ENCODE measurements at places on chromosomes 13 and 19.
A peak's percentile ranks its signal among the peaks of the same experiment; 100 is the strongest.

- H3K27ac ChIP-seq: peak overlapping the region; percentile 29
- DNase-seq: peak; percentile 56
- no peaks in the 10 kb centered on the region for H3K36me3 ChIP-seq
- H3K4me1 ChIP-seq: no peaks in the 10 kb centered on the region
- no peak overlapping the region for H3K4me3 ChIP-seq
- no peaks in the 10 kb centered on the region for H3K27me3 ChIP-seq
Observed at GRCh38 chr13:44243198-44243857, 130.3 kb upstream of the SERP2 start.

DNA sequence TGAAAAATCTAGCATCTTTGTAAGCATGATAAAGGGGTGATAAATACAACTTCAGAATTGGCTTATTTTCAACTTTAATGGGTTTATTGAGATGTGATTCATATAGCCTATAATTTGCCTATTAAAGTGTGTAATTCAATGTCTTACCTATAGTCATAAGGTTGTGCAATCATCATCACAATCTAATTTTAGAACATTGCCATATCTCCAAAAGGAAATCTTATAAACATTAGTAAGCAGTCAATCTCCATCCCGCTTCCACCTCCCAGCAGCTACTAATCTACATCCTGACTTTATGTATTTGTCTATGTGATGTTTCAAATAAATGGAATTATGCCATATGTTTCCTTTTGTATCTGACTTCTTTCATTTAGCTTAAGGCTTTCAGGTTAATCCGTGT is 145.2 kb upstream of the KLHL1 start:
- DNase-seq: no peak
- no peak overlapping the region for H3K27ac ChIP-seq
- H3K4me3 ChIP-seq: no peak overlapping the region
- no peaks in the 10 kb centered on the region for H3K4me1 ChIP-seq
- no peaks in the 10 kb centered on the region for H3K36me3 ChIP-seq
- H3K27me3 ChIP-seq: no peaks in the 10 kb centered on the region

DNA sequence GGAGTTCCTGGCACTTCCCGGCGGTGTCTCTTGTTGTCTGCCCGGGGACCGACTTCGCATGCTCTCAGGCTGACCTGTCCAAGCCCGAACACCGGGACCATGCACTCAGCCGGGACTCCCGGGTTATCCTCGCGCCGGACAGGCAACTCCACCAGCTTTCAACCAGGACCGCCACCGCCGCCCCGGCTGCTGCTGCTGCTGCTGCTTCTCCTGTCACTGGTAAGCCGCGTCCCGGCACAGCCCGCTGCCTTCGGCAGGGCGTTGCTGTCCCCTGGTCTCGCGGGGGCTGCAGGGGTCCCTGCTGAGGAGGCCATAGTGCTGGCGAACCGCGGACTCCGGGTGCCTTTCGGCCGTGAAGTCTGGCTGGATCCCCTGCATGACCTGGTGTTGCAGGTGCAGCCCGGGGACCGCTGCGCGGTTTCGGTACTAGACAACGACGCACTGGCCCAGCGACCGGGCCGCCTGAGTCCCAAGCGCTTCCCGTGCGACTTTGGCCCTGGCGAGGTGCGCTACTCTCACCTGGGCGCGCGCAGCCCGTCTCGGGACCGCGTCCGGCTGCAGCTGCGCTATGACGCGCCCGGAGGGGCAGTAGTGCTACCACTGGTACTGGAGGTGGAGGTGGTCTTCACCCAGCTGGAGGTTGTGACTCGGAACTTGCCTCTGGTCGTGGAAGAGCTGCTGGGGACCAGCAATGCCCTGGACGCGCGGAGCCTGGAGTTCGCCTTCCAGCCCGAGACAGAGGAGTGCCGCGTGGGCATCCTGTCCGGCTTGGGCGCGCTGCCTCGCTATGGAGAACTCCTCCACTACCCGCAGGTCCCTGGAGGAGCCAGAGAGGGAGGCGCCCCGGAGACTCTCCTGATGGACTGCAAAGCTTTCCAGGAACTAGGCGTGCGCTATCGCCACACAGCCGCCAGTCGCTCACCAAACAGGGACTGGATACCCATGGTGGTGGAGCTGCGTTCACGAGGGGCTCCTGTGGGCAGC is 661 bp downstream of the FREM2 start:
- H3K36me3 ChIP-seq: no peaks in the 10 kb centered on the region
- peak overlapping the region; percentile 27 for H3K4me3 ChIP-seq
- no peak for DNase-seq
- H3K4me1 ChIP-seq: peaks cover 19% of the 10 kb centered on the region
- H3K27me3 ChIP-seq: no peaks in the 10 kb centered on the region
- H3K27ac ChIP-seq: no peak overlapping the region

DNA sequence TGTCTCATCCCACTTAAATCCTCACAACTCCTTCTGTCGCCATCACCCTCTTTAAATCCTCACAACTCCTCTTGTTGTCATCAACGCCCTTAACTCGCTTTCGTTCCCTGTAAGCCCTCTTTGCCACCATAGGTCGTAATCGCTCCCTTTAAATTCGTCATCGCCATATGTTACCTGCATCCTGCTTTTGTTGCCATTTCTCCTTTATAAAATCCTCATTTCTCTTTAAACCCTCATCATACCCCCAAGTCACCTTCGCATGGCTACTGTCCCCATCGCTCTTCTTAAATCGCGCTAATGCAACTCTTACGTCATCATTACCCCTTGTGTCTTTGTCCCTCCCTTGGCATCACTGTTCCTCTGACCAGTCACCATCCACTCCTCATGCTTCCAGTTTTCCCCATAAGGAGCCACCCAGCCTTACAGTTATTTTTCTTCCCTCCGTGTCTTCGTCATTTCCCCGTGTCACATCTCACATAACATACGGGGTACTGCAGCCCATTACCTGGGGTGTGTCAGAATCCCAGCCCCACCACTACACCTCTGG is 539 bp downstream of the PLD3 start:
- no peaks in the 10 kb centered on the region for H3K36me3 ChIP-seq
- peak overlapping the region; percentile 87 for H3K27ac ChIP-seq
- H3K4me1 ChIP-seq: peaks cover 20% of the 10 kb centered on the region
- H3K27me3 ChIP-seq: no peaks in the 10 kb centered on the region

DNA sequence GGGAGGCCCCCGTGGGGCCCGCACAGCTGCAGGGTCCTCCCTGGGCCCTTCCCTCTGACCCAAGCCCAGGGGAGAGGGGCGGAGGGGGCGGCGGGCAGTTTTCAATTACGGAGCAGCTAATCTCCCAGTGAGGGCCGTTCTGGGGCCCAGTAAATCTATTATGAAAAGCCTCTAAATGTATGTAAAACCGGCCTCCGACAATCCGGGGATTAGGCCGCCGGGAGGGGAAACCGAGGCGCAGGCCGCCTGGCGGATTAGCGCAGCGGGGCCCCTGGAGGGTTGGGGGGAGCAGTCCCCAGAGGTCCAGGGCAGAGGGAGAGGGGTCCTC is 25.1 kb downstream of the EFNA2 start:
- no peak overlapping the region for H3K4me3 ChIP-seq
- no peak overlapping the region for H3K27ac ChIP-seq
- no peak for DNase-seq
- no peaks in the 10 kb centered on the region for H3K36me3 ChIP-seq

DNA sequence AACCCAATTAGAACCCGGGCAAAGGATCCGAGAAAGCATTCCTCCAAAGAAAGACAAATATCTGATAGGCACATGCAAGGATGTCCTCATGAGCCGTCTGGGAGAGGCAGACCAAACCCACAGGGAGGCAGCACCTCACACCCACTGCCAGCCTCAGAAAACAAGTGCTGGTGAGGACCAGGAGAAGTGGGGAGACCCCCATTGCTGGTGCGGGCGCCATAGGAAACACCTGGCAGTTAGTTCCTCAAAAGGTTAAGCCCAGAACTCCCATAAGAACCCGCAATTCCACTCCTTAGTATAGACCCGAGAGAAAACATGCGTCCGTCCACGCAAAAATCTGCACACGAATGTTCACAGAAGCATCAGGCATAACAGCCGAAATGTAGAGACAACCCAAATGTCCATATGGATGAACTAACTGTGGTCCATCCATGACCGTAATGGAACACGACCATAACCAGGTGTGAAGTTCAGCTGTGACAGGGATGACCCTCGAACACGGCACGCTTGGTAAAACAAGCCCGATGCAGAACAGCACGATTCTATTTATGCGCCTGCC is 7.9 kb downstream of the ZNF787 start:
- no peak for DNase-seq
- H3K27me3 ChIP-seq: no peaks in the 10 kb centered on the region
- H3K36me3 ChIP-seq: no peaks in the 10 kb centered on the region
- peaks cover 95% of the 10 kb centered on the region for H3K4me1 ChIP-seq

DNA sequence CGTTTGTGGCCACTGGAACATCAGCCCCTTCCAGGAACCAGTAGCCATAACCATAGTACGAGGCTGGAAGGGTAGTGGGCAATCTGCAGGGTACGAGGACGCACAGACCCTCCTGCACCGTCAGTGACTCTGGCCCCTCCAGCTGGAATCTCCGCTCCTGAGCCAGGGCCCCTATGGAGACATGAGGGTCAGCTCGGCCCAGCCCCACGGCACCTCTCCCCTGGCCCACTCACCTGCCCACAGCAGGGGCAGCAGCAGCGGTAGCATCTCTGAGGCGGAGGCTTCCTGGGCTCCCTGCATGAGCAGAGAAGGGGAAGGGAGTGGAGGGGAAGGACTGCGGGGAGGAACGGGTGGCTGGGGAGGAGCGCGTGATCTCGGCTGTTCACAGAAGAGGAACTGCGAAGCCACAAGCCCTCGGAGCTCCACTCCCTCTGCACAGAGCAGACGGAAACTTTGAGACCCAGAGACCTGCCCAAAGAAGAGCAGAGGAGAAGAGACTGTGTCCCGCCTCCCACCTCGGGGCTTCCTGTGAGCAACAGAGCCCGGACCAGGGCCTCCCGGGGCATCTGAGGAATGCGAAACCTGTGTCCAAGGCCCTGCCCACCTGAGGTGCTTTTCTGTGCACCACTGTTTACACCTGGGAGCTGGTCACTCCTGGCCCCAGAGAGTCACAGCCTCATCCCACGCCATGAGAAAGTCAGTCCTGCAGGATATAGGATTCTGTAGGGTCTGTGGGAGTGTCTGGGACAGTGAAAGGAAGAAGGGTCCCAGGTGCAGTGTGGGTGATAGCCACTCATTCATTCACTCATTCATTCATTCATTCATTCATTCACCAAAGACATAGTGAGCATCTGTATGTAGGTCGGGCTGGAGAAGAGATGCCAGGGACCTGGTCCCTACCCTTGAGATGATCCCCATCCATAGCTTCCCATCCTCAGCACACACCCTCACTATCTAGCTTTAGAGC is at the start of gene SIGLEC6:
SIGLEC6 (minus strand) TSS at position 322 of the 967 bp plus-strand sequence; CDS start at position 300, 22 bp downstream.
- no peak for DNase-seq
- no peak within 1 kb of the TSS for H3K27ac ChIP-seq
- H3K27me3 ChIP-seq: no peaks in the 10 kb centered on the region
- H3K4me1 ChIP-seq: no peaks in the 10 kb centered on the region
- H3K4me3 ChIP-seq: no peak within 1 kb of the TSS
- no peaks in the 10 kb centered on the region for H3K36me3 ChIP-seq

GRCh38 chr13:94968757-94969086 is 256.4 kb upstream of the SOX21 start:
- H3K4me3 ChIP-seq: no peak overlapping the region
- H3K27me3 ChIP-seq: peaks cover 12% of the 10 kb centered on the region
- no peaks in the 10 kb centered on the region for H3K36me3 ChIP-seq
- DNase-seq: no peak
- H3K27ac ChIP-seq: no peak overlapping the region

DNA sequence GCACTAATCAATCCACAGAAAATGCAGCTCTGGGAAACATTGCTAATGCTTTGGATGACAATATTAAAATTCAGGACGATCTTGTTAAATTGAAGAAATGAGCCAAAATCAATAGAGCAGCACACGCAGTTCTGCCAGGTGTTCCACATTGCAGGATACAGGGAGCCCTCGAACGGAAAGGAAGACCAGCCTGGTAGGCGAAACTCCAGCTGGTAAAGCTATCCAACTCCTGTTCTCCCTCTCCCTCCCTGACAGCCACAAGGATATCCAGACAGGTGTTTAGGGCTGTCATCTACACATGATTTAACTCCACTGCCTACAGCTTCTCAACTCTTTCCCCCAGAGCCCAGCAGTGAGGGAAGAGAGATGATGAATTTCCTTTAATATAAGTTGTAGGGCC is 67.7 kb downstream of the EPSTI1 start:
- H3K27ac ChIP-seq: no peak overlapping the region
- H3K36me3 ChIP-seq: no peaks in the 10 kb centered on the region
- no peak for DNase-seq
- no peak overlapping the region for H3K4me3 ChIP-seq

- no peaks in the 10 kb centered on the region for H3K36me3 ChIP-seq
- DNase-seq: no peak
- H3K27me3 ChIP-seq: no peaks in the 10 kb centered on the region
- no peak overlapping the region for H3K27ac ChIP-seq
Observed at GRCh38 chr19:54345938-54346386, 7.0 kb upstream of the LILRA4 start.

- peak overlapping the region; percentile 70 for H3K27ac ChIP-seq
- no peak for DNase-seq
- no peaks in the 10 kb centered on the region for H3K36me3 ChIP-seq
- no peaks in the 10 kb centered on the region for H3K4me1 ChIP-seq
- no peaks in the 10 kb centered on the region for H3K27me3 ChIP-seq
Observed at GRCh38 chr13:51262501-51263211, 40.5 kb downstream of the FAM124A start.

DNA sequence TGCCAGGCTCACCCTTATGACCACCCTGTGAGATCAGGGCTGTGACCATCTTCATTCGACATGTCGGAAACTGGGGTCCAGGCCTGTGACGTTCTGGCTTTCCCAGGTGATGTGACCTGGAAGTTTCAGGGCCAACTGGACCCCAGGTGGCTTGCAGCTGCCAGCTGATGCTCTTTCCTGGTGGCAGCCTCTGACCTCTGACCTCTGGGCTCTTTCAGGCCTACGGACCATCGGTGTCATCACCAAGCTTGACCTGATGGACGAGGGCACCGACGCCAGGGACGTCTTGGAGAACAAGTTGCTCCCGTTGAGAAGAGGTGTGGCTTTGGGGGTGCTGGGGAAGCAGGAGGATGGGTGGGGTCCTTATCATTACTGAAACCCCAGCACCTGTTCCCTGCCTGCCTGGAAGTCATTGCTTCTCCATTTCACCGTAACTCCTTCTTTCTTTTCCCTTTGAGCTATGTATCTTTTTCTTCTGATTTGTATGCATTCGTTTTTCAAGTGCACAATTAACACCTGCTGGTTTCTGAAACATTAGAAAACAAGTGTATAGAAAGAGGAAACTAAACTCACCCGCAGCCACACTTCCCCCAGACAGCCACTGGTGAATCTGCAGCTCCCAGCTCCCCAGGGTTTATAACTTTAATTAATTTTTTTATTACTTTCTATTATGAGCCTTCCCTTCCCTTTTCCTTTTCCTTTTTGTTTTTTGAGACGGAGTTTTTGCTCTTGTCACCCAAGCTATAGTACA is 58.9 kb downstream of the TMED1 start:
- H3K36me3 ChIP-seq: peaks cover 97% of the 10 kb centered on the region
- no peak overlapping the region for H3K4me3 ChIP-seq
- no peaks in the 10 kb centered on the region for H3K27me3 ChIP-seq
- no peaks in the 10 kb centered on the region for H3K4me1 ChIP-seq
- no peak for DNase-seq

GRCh38 chr19:824885-825284 is 2.8 kb upstream of the AZU1 start:
- peaks cover 18% of the 10 kb centered on the region for H3K4me1 ChIP-seq
- H3K27ac ChIP-seq: no peak overlapping the region
- peaks cover 9% of the 10 kb centered on the region for H3K27me3 ChIP-seq
- H3K36me3 ChIP-seq: no peaks in the 10 kb centered on the region
- no peak overlapping the region for H3K4me3 ChIP-seq

GRCh38 chr13:61013796-61014195 is 401.9 kb downstream of the PCDH20 start:
- H3K4me1 ChIP-seq: no peaks in the 10 kb centered on the region
- H3K4me3 ChIP-seq: no peak overlapping the region
- DNase-seq: no peak
- no peaks in the 10 kb centered on the region for H3K27me3 ChIP-seq
- no peak overlapping the region for H3K27ac ChIP-seq
- no peaks in the 10 kb centered on the region for H3K36me3 ChIP-seq

Measured in right atrium auricular region (tissue), 2 donors.